CD4-positive, alpha-beta T cell treated with Interferon alpha-2 for 1 hour (primary cell): ENCODE measurements at places on chromosomes 13 and 19.

DNA sequence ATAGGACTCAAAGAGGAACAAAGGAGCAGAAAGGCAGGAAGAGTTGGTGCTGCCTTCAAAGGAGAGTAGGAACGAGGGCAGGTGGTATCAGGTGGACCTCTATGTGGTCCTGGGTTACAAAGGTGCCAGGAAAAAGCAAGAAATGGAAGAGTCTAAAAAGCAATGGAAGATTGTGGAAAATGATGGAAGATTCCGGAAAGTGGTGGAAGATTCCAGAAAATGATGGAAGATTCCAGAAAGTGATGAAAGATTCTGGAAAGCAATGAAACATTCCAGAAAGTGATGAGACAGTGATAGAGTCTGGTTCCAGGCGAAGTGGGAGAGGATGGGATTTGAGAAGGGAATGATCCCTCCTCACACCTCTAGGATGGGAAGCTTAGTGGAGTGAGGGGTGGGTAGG is 55.3 kb downstream of the ZNF557 start:
- DNase-seq: no peak

GRCh38 chr13:112001571-112001970 is 65.4 kb upstream of the SOX1 start:
- DNase-seq: no peak

GRCh38 chr19:1843646-1844394 is 4.5 kb downstream of the REXO1 start:
- DNase-seq: no peak

- DNase-seq: no peak
Observed at GRCh38 chr19:53333066-53333462, 485 bp upstream of the ZNF845 start.

DNA sequence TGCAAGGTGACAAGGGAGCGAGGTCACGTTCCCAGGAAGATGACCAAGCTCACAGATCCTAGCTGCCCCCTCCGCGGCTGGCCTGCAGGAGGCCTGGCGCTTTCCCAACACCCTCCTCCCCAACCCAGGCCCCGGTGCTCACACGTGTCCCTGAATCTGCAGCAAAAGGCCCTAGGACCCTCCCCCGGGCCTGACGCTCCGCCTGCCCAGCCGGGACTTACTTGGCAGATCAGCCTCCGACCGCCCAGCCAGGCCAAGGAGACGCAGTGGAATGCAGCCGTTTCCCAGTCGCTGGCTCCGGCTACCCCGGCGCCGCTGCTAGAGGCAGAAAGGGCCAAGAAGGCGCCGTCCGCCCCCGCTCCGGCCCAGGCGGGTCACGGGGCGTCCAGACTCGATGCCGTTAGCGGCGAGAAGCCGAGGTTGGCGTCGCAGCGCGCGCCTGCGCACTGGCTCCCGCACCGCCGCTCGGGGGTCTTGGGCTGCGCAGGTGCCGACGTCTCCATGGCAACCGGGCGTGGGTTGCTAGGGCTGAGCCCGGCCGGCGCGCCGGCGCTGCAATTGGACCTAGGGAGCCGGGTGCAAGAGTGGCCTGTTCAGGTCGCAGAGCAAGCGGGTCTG is at the start of gene PNMA8A:
Gene PNMA8A (minus strand): TSS at position 448 of the 618 bp plus-strand sequence. CDS start 528 bp downstream, outside the sequence.
- DNase-seq: no peak

GRCh38 chr19:8446061-8446709 is 1.4 kb downstream of the HNRNPM start:
- DNase-seq: no peak

DNA sequence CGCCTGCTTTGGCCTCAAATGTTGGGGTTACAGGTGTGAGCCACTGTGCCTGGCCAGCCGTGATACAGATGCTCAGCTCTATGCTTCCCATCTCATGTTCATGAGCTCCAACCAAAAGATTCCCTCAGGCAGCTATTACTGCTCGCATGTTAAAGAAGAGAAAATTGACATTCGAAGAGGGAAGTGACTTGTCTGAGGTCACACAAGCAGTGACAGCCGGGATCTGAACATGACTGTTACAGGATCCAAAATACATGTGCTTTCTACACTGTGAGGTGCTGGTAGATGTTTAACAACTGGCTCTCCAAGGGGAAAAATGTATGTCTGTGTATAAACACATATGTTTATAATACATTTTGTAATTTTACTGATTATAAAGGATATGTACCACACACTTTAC is 11.3 kb downstream of the FPR1 start:
- no peak for DNase-seq

GRCh38 chr13:22082030-22082429 is 411.2 kb downstream of the FGF9 start:
- no peak for DNase-seq

- no peak for DNase-seq
Observed at GRCh38 chr13:23506807-23507291, 63.4 kb upstream of the TNFRSF19 start.
